ENCODE measurements at places on chromosomes 5 and 9.

- DNase-seq: no peak
These were observed 164.8 kb downstream of the HSD17B3 start for GRCh38 chr9:96136992-96137670.

- no peak for DNase-seq
These were observed 85.3 kb downstream of the KCNT1 start for GRCh38 chr9:135787317-135787716.

DNA sequence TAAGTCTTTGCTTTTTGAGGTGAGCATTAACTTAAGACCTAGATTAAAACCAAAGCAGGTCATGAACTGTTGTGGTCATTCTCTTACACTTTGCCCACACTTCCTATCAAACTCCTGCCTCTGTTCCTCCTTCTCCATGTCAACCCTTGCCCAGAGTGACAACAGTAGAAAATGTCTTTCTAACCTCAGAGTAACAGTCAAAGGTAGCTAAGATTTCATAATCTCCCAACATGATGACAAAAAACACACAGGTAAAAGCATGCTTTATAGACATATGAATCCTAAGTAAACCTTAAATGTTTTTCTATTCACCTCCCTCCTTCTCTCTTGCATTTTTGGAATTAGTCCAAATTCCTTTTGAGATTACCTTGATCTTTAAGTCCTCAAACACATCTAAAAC lies 422.3 kb downstream of the SPATA31D1 start:
- DNase-seq: no peak

- no peak for DNase-seq
These were observed 176.3 kb upstream of the OTULINL start for GRCh38 chr5:14405267-14405666.

DNA sequence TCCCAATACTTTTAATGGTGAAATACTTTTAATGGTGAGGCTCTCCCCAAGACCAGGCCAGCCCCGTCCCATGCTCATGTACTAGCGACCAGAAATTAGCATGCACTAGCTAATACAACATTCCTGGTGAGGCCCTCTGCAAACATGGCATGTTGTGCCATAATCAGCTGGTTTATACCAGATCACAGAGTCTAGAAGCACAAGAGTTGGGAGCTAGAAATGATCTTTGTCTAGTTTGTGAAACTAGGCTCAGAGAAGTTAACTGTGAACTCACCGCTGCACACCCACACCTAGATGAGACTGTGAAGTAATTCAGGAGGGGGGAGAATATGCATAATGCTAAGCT lies 37.4 kb downstream of the MTMR12 start:
- no peak for DNase-seq

DNA sequence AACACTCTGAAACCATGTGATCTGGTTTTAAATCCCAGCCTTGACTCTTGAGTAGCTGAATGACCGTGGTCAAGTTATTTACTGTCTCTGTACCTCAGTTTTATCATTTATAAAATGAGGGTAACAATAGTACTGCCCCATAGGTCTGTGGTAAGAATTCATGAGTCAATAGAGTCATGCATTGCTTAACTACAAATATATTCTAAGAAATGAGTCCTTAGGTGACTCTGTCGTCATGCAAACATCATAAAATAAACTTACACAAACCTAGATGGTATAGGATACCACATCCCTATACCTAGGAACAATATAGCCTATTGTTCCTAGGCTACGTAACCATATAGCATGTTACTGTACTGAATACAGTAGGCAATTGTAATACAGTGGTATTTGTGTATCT lies 20.3 kb upstream of the ABCA1 start:
- no peak for DNase-seq

DNA sequence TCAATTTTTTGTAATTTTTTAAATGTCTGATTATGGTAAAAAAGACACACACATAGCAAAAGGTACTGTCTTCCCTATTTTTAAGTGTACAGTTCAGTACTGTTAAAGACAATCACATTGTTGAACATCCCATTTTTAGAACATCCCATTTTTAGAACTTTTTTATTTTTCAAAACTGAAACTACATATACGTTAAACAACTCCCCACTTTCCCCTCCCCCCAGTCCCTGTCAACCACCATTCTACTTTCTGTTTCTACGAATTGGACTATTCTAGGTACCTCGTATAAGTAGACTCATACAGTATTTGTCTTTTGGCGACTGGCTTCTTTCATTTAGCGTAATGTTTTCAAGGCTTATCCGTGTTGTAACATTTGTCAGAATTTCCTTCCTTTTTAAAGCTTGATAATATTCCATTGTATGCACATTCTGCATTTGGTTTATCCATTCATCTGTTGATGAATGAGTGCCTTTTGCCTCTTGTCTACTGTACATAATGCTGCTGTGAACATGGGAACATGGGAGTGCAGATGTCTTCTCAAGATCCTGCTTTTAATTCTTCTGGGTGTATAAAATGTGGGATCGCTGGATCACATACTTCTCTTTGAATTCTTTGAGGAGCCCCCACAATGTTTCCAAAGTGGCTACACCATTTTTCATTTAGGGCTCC lies 154.0 kb downstream of the PIK3R1 start:
- DNase-seq: no peak

DNA sequence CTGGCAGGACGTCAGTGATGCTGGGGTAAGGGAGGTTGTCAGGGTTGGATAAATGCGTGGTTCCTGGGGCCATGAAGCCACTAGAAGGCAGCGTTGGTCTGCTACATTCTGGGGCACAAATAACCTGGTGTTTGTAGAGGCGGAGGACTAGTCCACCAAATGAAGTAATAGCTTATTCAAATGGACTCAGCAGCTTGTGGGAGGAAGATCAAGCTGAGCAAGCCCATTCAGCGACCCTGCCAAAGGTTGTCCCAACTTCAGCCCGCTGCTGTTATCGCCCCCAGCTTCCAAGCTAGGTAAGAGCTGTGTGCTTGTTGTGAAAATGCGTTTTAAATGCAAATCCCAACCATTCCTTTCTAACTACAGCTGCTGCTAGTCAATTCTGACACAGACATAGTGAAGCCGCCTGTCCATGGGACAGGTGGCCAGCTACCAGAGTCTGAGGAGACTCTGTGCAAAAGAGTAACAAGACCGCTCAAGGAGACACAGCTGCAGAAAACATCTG lies 7.6 kb upstream of the FAM240B start:
- DNase-seq: peak; percentile 14

DNA sequence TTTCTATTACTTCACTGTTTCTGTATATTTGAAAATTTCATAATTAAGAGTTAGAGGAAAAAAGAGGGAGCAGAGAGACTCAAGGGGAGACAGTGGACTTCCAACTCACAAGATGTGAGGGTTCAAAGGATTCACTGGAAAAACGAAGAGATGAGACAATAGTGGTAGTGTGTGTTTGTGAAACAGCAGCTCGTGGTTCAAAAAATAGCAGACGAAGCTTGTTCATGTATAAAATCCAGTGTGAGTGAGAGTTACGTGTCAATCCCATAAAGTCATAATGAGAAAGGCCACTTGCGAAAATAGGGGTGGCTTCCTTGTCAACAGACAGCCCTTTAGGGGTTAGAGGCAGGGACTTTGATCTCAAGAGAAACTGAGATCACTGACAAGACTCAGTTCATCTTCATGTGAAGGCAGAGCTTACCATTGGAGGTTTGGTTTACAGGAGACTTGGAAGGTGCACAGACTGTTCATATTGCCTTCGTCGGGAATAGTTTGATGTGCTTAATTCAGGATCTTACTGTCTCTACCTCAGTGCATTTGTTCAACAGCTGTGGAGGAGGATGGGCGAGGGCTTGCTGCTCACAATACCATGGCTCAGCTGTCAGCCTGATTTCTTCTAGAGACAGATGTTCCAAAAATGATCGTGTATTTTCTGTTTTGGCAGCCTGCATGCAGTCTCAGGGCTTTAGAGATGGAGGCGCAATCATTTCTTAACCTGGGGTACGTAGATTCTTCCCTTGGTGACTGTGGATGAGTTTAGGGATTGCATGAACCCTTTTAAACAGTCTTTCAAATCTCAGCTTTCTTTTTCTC lies 105.7 kb upstream of the KLF9 start:
- no peak for DNase-seq

GRCh38 chr5:32413466-32414263 lies 30.9 kb downstream of the ZFR start:
- no peak for DNase-seq

DNA sequence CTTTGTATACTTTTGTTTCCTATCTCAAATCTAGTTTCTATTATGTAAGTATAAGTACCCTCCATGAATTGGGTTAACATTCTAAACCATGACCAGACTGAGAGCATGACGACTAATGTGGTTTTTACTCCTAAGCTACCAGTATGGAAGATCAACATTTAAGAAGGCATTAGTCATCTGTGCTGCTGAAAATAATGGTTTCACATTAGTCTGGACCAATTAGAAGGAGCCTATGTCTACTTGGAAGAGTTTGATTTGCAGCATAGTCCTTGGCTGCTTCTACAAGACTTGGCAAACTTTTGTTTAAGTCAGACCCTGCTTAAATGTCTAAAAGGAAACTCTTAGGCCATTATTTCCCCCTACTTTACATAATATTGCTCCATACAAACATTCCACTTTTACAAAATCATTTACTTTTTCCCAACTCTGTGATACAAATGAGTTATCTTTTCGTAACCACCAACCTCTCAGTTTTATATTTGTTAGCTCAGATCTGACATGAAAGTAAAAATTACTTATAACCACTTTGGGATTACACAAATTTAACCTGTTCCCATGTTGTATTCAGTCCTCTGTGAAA lies 186.7 kb downstream of the COMMD10 start:
- no peak for DNase-seq

GRCh38 chr9:128556926-128557634 lies 4.7 kb downstream of the SPTAN1 start:
- no peak for DNase-seq

- no peak for DNase-seq
These were observed 528.0 kb downstream of the BNC2 start for GRCh38 chr9:16342246-16343020.

DNA sequence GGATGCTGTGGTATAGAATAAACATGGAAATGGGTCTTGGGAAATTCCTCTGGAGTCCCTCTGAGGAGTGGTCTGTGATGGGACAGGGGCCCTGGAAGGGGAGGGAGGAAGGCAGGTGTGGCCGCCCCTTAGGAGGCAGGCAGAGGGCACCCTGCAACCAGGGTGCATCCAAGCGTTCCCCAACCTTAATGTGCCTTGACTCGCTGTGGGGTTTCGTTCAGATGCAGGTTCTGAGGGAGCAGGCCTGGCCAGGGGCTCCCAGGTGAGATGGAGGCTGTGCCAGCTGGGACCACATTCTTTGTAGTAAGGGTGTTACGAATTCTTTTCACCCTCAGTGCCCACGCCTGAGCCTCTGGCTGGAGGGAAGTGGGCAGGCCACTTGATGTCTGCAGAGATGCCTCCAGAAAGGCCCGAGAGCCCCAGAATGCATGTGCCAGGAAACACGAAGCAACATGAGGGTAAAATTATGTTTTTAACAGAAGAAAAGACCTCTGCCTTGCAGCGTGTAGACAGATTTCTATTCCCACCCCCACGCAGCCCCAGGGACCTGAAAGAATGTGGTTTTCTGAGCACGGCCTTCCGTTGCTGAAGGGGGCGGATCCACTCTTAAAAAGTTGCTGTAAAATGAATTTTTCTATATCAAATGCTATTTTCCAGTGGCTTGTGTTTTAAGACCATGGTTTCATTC lies 150.4 kb upstream of the IER5L start:
- DNase-seq: no peak

DNA sequence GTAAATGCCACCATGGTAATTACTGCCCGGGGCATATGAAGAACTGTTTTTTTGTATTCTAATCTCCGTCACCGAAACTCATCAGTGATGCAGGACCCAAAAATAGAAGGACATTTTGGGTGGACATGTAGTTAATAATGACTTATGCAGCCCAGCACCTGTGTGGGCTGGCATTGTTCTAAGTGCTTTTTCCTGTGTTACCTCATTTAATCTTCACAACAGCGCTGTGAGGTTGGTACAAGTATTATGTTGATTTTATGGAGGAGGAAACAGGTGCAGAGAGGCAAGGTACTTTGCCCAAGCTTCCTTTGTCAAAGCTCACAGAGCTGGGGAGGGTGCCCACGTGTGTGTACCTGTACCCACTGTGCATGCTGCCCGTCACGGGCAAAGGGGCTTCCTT lies 58.4 kb downstream of the DAPK1 start:
- DNase-seq: no peak

- peak; percentile 54 for DNase-seq
These were observed 9.0 kb upstream of the PHF2 start for GRCh38 chr9:93567271-93567959.

- peak; percentile 84 for DNase-seq
These were observed 4.6 kb downstream of the BICD2 start for GRCh38 chr9:92760070-92760469.

DNA sequence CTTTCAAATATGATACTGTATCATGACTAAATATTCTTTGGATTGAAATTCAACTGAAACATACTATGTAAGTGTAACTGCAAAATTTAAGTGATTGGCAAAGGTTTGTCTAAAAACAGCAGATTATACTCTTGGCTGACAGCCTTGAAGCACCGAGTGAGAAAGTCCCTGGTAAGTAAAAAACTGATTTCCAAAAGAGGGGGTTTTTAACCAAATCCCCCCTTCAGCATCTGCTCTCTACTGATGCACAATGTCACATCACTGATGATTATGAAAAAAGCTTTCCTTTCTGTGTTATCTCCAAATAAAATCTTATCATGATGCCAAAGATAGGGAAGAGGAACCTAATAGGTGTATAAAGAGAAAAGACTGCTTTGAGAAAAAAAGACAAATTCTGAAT lies 141.0 kb downstream of the MEF2C start:
- DNase-seq: no peak

DNA sequence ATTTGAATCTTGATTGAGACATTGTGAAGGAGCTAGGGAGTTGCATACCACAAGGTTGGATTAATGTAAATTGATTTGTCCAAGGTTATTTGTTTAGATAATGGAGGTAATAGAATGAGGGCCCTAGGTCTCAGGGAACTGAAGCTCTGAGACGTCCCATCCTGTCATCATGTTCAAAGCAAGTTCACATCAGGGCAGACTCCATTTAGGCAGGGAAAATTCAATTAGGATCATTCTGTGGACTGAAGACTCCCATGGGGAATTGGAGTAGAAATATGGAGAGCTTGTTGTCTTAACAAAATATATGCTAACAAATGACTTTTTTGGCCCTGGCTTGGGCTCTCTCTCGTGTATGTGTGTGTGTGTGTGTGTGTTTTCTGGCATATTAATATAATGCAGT lies 722.0 kb upstream of the ADAMTS16 start:
- DNase-seq: no peak

GRCh38 chr5:100861148-100861547 lies 41.9 kb downstream of the ST8SIA4 start:
- DNase-seq: no peak

DNA sequence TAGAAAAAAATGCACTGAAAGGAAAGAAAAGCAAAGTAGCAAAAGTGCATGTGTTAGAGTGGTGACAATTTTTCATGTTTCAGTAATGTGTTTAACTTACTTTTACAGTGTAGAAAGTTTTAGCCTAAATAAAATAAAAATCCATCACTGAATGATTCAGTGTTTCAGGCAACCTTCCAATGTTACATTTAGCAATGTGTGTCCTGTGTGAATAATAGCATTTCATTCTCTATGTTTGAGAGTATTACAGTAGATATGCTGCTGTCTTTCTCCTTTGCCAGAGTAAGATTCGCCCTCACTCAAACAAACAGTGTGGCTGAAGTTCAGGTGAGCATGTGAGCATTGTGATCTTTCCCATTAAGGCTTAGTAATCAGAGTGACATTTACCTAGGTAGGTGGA lies 171.1 kb downstream of the TARS1 start:
- no peak for DNase-seq
